ENCODE measurements at places on chromosomes 11 and 22. TPM values are rescaled to one million over a fixed set of nuclear protein-coding genes. Genes with fewer than 3 reads are reported as not detected.

DNA sequence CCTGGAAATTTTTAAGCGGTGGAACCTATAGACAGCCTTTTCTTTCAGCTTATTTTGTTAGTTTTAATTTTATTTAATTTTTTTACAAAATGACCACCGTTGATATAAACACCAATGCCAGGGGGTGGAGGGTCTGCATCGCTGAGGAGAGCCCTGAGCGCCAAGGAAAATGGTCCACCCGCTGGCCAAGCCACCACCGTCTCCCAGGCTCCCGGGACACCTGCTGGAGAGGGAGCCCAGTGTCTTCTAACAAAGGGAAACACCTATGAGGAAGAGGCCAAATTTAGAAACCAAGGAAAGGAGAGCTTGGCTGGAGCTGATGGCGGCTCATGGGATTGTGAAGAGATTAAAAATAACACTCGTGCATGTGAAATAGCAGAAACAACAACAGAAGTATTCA, 288 bp upstream of the KRTAP5-8 start:
- DNase-seq: no peak

CATSPER1 gene
- total RNA-seq: not detected

GRCh38 chr22:17228725-17229126, 9.5 kb upstream of the ADA2 start:
- DNase-seq: no peak

DNA sequence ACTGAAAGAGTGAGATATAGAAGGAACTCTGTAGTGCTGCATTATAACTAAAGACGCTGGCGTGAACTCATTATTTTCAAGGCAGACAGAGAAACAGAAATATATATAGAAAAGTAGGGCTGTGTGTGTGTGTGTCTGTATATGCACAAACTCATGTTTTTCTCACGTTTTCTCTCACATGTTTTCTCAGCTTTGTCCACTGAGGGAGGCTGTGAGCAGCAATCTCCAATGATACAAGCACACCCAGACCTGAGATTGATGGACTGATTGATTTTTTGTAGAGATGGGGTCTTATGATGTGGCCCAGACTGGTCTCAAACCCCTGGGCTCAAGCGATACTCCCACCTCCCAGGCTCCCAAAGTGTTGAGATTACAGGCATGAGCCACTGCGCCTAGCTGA, 122.5 kb downstream of the SERGEF start:
- peak; percentile 9 for DNase-seq

DNA sequence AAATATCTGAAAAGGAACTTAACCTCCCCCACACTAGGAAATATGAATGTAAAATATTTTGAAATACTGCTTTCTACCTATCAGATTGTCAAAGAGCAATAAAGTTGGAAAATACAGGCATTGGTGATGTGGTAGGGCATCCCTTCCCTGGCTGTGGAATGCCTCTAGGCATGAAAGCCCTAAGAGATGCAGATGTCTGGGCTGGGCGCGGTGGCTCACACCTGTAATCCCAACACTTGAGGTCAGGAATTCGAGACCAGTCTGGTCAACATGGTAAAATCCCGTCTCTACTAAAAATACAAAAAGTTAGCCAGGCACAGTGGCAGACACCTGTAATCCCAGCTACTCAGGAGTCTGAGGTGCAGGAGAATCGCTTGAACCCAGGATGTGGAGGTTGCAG, 22.0 kb downstream of the ARAP1 start:
- DNase-seq: no peak

GRCh38 chr11:123180166-123180565, 14.9 kb downstream of the CLMP start:
- DNase-seq: peak; percentile 56

- peak; percentile 26 for DNase-seq
Observed at GRCh38 chr11:31702966-31703365, 108.2 kb downstream of the PAX6 start.

GRCh38 chr22:31097941-31098631, 9.3 kb downstream of the SELENOM start:
- DNase-seq: no peak

DNA sequence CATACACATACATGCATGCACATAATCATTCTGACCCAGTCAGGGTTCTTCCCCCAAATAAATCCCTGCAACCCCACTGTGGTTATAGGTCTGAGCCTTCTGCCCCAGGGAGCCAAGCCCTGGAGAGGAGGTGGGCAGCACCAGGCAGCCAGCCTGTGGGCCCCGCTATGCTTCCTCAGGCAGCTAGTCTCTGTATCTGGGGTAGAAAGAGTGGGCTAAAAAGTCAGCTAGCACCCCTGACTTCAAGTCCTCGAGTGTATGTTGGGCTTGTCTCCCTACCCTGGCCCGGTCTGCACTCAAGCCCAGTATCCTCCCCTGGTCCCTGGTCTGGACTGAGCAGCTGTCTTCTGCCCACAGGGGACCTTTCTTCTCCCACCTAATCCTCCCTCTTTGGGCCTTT, 28.0 kb downstream of the KCNQ1OT1 start:
- DNase-seq: no peak

DNA sequence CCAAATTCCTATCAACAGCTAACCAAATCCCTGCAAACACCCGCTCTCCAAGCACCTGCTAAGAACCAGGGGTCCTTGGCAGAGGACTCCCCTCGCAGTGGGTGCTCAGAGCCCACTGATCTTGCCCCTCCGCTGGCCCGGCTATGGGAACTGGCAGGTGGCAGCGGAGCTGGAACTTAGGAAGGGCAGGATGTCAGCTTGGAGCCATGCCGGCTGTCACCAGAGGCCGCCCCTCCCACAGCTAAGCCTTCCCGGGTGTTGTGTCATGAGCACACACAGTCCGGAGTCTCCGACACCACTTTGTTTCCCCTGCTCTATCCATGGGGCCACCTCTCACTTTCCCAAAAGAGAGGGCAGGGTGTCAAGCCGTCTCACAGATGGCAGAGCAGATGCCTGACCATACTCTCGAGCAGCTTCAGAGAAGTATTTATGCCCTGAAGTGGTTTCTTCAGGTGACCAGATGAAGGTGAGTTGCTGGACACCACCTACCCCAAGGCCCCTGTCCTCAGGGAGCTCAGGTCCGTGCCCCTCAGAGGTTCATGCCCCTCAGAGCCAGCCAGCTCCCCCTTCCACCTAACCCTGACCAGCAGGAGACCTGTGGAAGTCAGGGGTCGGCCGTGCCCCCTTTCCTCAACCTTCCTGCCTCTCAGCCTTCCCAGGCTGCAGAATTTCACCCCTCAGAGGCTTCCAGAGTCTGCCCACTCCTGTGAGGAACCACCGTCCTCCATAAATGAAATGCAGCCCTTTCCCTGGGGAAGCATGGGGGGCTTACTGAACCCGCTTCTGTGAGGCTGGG, 545.7 kb upstream of the B3GAT1 start:
- DNase-seq: no peak

KCNQ1OT1 gene
- 1.8 TPM for total RNA-seq

MS4A3 gene
- total RNA-seq: not detected

SYCE3 gene
- total RNA-seq: not detected
